ENCODE measurements at places on chromosomes 1 and 21.
A peak's percentile ranks its signal among the peaks of the same experiment; 100 is the strongest.

GRCh38 chr1:41392528-41392924 is 31.3 kb downstream of the FOXO6 start:
- DNase-seq, result peak; percentile 4

DNA sequence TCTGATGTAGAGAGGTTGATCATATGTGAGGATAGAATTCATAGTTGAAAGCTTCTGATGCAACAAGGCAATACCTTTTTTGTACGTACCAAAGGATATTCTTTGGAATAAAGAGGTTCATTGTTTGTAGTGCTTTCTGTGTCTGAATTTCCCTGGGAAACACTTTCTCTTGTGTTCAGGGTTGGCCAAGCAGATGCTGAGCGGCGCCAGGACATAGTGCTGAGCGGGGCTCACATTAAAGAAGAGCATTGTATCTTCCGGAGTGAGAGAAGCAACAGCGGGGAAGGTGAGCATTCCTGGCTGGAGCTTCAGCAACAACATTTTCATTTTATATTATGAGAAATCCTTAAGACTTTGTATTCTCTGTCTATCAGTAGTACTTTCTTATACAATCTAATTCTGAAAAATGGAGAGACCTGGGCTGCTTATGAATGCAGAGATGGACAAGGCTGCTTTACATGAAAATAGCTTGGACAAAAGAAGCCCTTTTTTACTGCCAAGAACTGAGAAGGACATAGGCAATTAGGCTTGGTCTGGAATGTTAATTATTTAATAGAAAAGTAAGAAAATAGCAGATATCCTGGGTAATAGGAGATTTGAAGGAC is 85.2 kb downstream of the KIF1B start:
- no peak for DNase-seq

- no peak for DNase-seq
Observed at GRCh38 chr1:229437443-229437842, 3.5 kb upstream of the ACTA1 start.

DNA sequence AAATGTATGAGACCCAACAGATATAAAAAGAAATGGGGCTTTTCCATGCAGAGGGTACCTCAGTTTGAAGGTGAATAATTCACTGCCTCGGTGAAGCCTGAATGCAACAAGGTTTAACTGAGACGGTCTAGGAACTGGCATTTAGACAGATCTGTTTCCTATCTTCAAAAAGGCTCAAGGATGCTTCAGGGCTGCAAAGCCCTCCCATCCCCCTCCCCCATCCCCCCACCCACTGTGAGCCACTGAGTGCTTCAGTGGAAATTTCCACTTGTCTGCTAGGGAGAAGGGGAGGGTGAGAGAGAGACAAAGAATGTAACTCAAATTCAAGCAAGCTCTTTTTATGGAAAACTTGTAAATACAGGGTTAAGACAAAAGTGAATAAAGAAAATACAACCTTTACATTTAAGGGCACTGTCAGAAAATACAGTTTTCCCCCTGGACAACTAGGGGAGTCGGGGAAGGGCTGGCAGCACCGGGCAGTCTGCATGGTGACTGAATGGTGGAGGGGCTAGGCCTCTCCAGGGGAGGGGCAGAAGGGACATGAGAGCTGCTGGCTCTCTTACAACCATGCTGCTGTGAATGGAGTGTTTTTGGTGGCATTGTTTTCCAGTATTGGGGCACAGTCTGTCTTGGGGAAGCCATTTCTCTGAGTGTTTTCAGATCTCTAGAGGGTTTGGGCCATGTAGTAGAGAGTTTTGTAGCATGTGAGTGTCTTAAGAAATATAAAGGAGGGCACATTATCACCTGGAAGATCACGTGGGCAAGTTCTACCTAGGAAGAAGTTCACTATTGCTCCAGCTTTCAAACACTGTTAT is 56.7 kb downstream of the MRPS6 start:
- DNase-seq, result no peak

DNA sequence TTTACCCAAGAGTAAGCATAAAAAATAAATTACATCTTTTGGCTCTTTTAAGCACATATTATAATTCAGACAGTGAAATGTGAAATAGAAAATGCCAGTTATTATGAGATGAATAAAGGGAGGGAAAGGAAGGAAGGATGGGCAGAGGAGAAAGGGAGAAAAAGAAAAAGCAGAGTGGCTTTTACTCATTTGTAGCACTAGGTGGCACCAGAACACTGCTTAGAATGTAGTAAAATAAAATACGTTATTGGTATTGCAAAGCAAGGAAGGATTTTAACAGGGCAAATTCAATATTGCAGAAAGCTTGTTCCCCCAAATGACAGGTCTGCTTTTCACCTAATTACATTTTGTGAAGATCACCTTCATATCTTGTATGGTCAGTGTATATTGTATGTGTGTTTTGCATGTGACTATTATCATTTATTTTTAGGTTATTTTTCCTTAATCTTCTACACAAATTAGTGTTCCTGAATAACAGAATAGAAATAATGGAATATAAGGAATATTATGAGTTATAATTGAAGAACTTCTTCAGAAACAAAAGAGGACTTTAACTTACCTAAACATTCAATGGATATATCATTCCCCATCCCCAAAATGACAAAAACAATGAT is 9.1 kb upstream of the PCNX2 start:
- DNase-seq, result no peak

- DNase-seq, result peak; percentile 98
Observed at GRCh38 chr1:154974102-154974807, at the start of gene CKS1B. TSS of gene CKS1B (plus strand) at chr1:154974681. CDS start at chr1:154974746, 65 bp downstream.

- no peak for DNase-seq
Observed at GRCh38 chr1:93938461-93939145, 29.4 kb upstream of the GCLM start.

- no peak for DNase-seq
Observed at GRCh38 chr1:26531651-26532131, 2.1 kb downstream of the RPS6KA1 start.

- DNase-seq, result no peak
Observed at GRCh38 chr1:29556657-29557056, 320.3 kb downstream of the PTPRU start.

DNA sequence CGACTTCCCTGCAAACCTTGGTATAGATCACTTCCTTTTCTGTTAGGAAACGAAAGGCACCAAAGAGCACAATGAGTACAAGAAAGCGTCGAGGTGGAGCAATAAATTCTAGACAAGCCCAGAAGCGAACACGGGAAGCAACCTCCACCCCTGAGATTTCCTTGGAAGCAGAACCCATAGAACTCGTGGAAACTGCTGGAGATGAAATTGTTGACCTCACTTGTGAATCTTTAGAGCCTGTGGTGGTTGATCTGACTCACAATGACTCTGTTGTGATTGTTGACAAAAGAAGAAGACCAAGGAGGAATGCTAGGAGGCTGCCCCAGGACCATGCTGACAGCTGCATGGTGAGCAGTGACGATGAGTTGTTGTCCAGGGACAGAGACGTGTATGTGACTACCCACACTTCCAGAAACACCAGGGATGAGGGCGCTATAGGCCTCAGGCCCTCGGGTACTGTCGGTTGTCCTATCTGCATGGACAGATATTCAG is 18.5 kb downstream of the FAM89A start:
- DNase-seq, result no peak

- DNase-seq, result no peak
Observed at GRCh38 chr1:15963968-15964648, 11.8 kb downstream of the ZBTB17 start.

DNA sequence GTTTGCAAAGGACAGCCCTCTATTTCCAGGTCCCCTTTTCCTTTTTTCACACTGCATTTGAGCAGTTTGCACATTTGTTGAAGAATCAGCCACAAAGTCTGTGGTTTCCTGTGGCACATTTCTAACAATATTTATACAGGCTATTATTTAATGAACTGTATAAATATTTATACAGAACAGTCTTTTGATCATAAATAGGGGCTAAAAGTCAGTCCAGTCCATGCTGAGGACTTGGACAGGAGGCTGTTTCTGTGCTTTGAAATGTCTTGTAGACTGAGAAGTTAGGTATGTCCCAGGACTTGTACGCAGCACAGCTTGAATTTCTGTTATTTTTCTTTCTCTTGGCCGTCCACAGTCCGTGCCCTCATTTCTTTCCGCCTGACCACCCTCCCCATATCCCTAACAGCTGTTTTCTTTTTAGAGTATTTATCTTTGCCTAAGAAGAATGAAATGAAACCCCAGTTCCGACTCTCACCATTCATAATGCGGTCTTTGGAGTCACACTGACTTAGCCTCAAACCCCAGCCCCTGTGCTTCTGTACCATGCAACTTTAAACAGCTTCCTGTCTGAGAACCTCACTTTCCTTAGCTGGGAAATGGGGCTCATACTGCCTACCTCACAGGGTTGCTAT is 19.7 kb downstream of the FGGY start:
- DNase-seq, result no peak

GRCh38 chr1:31861346-31861745 is 45.5 kb upstream of the SPOCD1 start:
- DNase-seq, result no peak

GRCh38 chr1:160043543-160043942 is 11.8 kb upstream of the PIGM start:
- DNase-seq, result no peak

DNA sequence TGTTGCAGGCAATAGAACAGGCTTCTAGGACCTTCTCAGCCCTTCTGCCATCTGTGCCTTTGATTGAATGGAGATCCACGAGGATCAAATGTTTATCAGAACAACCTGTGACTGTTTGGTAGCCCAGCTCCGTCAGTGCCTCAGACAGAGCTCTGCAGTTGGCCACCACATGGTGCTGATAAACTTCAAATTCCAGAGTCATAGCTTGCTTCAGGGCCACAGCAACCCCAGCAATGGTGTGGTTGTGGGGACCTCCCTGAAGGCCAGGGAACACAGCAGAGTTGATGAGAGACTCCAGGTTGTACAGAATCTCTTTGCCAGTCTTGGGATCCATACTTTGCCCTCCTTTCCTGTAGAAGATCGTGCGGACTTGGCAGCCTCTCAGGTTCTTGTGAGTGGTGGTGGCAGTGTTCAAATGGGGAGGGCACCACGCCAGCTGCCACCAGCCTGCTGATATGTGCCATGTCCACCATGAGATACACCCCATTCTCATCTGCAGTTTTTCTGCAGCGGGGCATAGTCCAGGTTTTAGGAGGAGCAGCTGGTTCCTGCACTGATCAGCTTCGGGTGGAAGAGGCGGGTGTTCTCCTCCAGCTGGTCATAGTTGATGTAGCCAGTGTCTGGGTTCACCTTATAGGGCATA is 82.9 kb upstream of the ARTN start:
- peak; percentile 50 for DNase-seq

GRCh38 chr21:29803191-29803590 is 136.6 kb downstream of the GRIK1 start:
- no peak for DNase-seq

DNA sequence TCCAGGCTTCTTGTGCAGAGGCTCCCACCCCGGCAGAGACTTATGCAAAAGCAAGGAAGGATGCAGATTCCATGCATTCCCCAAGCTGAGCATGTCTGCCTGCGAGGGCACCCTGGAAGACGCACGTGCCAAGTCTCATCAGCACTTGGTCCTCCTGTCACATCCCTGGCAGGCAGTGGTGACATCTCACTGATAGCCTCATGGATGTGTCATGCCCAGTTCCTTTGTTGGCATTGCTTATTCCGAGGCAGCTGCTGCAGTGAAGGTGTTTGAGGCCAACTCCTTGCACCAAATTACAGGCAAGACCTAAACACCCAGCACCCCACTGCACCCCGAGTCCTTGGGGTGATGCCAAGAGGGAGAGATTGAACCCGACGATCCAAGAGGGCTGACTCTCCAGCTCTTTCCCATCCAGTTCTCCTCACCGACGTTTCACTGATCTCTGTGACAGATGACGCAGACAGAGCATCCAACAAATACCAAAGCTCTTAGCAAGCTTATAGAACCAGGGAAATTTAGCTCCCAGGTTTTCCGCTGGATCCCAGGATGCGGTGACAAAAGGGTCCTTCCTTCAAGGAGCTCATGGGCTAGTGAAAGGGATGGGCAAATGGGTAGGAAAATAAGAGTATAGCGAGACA is 611.1 kb downstream of the AJAP1 start:
- peak; percentile 31 for DNase-seq

- DNase-seq, result no peak
Observed at GRCh38 chr1:231527586-231528171, 790 bp upstream of the TSNAX start.

DNA sequence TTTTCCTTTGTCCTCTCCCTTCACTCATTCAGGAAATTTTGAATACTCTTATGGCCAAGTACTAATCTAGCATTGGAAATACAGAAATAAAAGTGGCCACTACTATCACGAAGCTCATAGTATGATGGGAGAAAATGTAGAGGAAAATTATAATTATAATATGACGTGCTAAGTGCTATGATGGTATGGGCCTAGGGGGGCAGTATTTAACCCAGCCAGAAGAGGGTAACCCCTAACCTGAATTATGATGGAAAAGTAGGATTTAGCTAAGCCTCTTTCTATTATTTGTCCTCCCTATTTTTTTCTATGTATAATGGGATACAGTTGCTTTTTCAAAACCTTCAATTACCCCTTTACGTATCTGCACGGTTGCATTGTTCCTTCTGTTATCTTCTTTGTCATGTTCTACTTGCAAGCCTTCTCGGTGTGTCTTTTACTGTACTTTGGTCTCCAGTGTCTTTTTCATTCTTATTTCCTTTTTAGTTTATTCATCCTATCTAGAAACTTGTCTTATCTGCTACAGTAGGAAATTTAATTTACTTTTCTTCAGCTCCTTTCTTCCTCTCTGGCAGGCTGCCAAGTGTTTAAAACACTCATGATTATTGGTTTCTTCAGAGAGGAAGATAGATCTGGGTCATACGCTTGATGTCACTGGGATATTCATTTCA is 88.8 kb upstream of the GPR52 start:
- DNase-seq, result no peak

- no peak for DNase-seq
Observed at GRCh38 chr1:150613061-150613920, 16.1 kb downstream of the ENSA start.

DNA sequence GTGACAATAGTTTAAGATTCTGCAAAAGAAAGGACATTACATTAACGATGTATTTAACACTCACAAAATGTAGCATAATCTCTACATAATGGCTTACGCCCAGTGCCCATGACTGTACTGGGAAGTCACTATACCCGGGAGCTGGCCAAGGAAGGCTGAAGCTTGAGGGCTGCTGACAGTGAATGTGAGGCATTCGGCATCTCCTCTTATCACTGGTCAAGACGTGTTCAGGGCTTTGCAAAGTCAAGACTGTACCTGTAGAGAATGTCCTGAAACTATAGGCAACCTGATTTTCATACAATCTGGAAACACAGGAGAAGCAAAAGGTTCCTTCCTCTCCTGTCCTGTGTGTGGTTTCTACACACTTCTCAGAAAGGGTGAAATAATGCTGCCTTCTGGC is 12.7 kb upstream of the IFNGR2 start:
- no peak for DNase-seq

GRCh38 chr1:11645670-11646265 is 8.5 kb downstream of the FBXO2 start:
- DNase-seq, result peak; percentile 81

GRCh38 chr1:177914603-177915002 is 55.3 kb downstream of the SEC16B start:
- no peak for DNase-seq

DNA sequence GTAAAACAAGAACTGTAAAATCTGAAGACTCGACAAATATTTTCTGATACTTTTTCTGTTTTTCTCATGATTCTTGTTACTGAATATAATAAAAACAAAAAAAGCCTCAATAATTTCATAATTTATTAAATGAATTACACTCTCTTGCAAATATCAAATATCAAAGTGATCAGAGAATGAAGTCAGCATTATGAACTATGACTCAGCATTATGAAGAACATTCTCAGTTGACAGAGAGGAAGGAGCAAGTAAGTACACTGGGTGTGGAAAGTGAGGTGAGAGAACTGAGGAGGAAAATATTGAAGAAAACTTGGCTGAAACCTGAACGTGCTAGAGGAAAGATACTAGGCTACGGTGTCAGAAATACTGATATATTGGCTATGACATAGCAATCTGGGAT is 529.5 kb downstream of the KCNT2 start:
- DNase-seq, result no peak

GRCh38 chr21:43865540-43866259 is 677 bp downstream of the AGPAT3 start:
- DNase-seq, result peak; percentile 60
